Right atrium auricular region (tissue), 2 donors: ENCODE measurements at places on chromosomes 5 and 9. TPM values are rescaled to one million over a fixed set of nuclear protein-coding genes. Genes with fewer than 3 reads are reported as not detected.

DNA sequence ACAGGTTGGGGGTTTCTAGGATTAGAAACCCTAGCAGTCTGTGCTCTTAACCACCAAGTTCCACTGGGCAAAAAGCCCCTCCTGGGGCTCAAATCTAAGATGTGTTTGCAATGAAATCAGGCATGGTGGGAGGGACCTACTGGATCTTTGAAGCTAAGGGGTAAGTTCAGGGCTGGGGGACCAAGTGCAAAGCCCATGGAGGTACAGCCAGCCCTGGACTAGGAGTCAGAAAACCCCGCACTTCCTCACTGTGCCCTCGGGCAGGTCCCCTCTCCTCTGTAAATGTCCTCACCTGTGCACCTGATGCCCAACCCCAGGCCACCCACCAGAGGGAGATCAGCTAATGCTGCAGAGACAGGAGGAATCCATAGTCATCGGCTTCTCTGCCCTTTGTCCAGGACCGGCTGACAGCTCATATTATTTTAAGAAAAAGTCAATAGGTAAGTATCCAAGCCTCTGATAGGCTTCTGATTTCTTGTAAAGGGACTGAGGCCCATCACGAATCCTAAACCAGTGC is 138.3 kb downstream of the PAX5 start:
- no peak overlapping the region for H3K27ac ChIP-seq
- no peak for DNase-seq
- no peak overlapping the region for H3K4me3 ChIP-seq
- H3K36me3 ChIP-seq: no peaks in the 10 kb centered on the region

DNA sequence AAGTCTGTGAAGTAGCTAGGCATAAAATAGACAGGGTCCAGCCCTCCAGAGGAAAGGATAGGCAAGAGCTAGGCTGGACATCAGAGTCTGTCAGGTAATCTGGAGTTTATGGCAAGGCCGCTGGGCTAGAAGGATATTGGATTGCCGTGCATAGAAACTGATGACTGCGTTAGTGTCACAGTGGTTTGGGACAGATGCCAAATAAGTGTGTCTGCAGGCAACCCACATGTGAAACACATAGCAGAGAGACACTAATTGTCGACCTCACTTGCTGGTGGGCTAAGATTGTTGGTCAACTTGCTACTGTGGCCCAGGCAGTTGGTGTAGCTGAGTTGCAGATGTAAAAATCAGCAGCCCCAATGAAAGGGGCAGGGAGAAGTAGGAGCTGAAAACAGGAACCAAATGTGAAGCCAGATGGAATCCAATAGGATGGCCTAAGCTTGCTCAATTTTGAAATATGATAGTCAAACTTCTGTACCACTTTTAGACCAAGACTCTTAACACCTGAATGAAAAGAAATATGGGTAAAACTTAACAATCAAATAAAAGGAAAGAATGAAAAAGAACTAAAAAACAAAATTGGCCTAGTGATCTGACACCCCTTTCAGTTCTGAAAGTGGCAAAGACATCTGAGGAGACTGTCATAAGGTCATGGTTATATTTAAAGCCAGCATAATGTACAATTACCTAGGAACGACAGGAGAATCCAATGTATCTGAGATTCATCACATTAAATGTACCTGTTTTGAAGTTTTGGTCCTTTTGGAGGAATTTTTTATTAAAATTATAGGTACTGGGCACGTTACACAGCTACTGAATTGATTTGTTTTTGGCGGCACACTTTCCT is 243.3 kb upstream of the ACTBL2 start:
- H3K27ac ChIP-seq: no peak overlapping the region
- no peaks in the 10 kb centered on the region for H3K36me3 ChIP-seq
- no peak for DNase-seq
- H3K4me3 ChIP-seq: no peak overlapping the region

SLC38A9 gene
- 4.8 TPM for total RNA-seq

HNRNPK gene
- 345 TPM for total RNA-seq
